ENCODE measurements at places on chromosomes 6 and 20.

GRCh38 chr6:169663468-169663867, 38.4 kb downstream of the WDR27 start:
- no peak for DNase-seq

GRCh38 chr6:56671651-56672461, 29.2 kb upstream of the DST start:
- no peak for DNase-seq

DNA sequence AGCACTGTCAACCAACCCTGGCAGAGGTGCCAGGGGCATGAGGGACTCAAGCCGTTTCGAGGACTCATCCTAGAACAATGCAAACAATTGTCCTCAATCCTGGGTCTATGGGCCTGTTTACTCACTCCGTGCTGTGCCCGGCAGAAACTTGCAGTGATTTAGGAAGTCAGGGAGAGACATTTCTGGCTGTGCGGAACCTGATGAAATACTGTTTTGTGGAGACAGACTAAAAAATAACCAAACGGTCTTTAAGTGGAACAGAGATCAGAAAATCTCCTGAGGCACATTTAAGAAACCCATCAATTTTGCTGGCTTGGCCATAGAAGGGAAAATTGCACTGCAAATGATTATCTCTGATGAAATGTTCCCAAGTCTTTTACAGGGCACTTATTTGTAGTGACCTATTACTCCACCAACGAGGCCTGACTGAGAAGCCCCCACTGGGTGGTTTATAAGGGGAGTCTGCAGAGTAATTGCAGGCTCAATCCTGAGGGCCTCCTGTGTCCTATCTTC, 79.8 kb upstream of the KCNK16 start:
- no peak for DNase-seq

- no peak for DNase-seq
Observed at GRCh38 chr6:128712898-128713297, 170.0 kb upstream of the LAMA2 start.

- no peak for DNase-seq
Observed at GRCh38 chr20:48866936-48867335, 39.1 kb upstream of the PREX1 start.

DNA sequence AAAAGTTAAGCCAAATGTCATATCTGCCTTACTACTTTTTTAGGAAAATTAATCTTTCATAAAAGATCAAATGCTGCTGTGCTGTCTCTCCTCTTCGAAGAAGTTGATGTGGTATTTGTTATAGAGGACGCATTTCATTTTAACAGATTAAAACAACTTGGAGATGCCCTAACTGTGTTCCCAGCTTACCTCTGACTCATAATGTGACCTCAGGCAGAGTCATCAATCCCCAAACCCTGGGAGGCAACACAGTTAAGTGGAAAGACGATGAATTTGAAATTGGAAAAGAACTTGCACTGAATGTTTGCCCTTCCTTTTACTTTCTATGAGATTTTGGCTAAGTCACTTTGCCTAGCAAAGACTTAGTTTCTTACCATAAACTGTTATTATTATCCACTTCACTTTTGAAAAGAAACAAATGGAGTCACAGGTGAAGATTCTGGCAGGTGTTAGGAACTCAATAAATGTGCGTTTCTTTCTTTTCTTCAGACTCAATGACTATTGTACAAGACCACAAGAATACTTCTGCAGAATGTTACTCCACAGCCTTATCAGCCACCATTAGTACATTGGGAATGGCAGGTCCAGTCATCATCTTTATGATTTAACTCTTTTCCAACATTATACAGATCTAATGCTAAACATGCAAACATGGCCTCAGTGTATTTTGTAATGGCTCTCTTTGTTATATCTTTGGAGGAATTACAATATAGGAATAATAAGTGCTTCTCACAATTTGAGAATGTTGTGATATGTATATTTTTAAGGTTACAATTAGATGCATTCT, 102.6 kb downstream of the COL21A1 start:
- DNase-seq, result no peak

DNA sequence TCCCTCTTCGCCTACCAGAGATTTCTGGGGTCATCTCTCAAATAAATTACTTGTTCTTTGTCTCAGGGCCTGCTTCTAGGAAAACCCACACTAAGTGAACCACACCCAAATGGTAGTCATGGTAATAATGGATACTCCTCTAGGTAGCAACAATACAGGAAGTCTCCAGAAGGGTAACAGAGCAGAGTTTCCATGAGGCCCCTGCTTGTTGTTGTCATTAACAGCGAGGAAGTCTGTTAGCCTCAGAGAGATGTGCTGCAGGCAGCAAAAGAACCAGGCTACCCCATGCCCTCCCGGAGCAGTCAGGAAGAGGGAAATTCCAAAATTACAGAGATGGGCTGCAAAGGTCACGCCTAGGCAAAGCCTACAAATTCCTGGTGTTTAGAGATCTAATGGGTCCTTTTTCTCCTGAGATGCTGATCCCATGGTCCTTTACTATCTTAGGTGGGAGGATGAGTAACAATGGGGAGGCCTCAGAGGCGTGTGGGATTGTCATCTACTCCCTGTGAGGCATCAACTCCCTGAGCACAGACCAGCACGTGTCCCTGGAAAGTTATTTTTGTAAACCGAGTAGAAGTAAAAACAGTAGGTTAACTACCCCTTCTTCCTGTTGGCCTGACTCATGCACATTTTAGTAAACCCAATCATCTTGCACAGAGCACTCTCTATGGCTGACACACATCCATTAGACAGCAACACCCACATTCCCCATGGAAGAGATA, 10.1 kb downstream of the ISM1 start:
- DNase-seq, result peak; percentile 6

GRCh38 chr20:62791301-62792181, 4.7 kb upstream of the MRGBP start:
- peak; percentile 51 for DNase-seq

DNA sequence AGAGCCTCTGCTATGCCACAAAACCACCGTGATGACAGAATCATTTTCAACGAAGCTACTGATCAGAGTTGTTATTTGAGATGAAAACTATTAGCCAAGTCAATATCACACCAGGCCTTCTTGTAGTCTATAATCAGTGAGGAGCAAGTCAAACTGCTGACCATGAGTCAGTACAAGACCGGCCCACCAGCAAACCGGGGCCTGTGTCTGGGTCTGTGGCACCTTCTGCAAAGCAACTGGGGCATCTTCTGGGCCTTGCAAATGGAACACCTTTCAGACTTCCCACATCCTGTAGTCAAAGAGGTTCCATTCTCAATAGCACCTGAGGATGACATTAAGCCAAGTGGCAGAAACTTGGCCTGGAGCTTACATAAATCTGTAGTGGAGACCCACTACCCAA, 38.5 kb downstream of the CPXM1 start:
- no peak for DNase-seq

Data from activated T-cell treated with anti-CD3 and anti-CD28 coated beads for 1 hour (primary cell).